Substantia nigra (tissue), 51 donors: ENCODE measurements at places on chromosomes 2 and 18.
A peak's percentile ranks its signal among the peaks of the same experiment; 100 is the strongest.

DNA sequence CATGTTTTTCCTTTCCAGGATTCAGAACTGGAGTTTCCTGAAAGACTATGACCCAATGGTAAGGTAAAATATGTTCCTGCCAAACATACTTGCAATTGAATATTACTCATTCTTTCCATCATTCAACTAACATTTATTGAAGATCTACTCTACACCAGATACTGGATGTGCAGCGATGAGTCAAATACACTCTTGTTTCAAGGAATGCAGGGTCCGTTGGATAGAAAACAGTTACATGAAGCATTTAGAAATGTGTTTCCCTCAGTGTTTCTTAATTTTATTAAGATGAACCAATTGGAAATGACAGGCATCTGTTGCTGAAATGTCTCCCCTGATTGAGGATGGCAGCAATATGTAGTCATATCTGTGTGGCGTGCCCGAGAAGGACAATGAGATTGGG is 14.8 kb upstream of the SLC66A3 start:
- no peak for DNase-seq

DNA sequence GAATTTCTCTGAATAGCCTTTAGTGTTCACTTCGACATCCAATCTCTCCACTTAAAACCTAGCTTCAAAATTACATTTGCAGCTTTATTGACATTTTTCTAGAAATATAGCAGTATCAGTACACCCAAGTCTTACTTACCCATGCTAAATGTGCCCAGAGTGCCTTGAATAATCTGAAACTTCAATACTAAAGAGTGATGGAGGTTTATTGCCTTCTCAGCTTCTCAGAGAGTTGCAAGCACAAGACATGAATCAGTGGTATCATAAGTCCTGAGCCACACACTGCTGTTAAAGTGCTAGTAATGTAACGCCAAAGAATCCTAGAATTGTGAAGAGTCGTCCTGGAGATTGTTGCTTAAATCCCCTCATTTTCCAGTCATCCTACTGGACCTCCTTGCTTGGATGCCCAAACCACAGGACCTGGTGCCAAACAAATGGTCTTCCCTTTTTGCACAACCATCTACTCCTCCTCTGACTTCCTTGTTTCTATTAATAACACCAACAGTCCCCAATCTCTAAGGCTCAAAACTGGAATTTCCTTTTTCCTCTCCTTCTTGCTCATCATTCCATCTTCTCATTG is 83.2 kb upstream of the SPATS2L start:
- DNase-seq: no peak

DNA sequence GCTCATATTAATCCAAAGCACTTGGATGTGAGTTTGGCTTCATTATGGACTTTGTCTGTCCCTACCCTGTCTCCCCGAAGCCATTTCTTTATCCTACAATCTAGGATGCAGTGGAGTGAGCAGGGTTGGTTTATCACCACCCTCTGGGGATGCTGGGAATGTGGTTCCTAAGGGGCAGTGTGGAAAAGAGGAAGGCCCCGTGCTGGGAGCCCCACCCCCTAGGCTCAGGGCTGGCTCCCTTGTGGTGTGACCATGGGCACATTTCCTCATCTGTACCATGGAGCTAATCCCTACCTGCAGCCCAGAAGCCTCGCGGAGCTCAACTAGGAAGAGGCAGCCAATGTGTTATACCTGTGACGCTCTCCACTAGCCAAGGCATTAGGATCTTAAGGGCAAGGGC is 92.5 kb downstream of the TGOLN2 start:
- DNase-seq: no peak

DNA sequence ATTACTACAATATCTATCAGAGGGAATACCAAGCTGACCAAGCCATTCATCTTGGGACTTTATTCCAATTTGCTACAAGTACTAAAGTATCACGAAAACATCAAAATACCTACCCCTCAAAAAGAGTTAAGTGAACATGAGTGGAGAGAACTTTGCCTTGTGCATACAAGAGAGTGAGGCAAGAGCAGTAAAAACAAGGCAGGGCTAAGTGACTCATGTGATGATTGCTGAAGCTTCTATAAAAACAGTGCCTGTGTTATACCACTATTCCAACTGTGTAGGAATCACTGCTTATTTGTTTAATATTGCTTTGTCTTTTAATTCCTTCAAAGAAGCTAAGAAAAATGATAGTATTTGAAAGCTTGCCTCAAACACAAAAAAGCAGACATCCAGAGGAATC is 61.2 kb downstream of the FARSB start:
- DNase-seq: no peak

- no peak for DNase-seq
Observed at GRCh38 chr2:231673348-231673770, 35.0 kb upstream of the PTMA start.

GRCh38 chr18:5057386-5058348 is 139.4 kb downstream of the AKAIN1 start:
- DNase-seq: peak; percentile 27

GRCh38 chr2:83536556-83536955 is 922.5 kb downstream of the SUCLG1 start:
- DNase-seq: no peak

- no peak for DNase-seq
Observed at GRCh38 chr2:216281876-216282275, 90.4 kb downstream of the MARCHF4 start.

DNA sequence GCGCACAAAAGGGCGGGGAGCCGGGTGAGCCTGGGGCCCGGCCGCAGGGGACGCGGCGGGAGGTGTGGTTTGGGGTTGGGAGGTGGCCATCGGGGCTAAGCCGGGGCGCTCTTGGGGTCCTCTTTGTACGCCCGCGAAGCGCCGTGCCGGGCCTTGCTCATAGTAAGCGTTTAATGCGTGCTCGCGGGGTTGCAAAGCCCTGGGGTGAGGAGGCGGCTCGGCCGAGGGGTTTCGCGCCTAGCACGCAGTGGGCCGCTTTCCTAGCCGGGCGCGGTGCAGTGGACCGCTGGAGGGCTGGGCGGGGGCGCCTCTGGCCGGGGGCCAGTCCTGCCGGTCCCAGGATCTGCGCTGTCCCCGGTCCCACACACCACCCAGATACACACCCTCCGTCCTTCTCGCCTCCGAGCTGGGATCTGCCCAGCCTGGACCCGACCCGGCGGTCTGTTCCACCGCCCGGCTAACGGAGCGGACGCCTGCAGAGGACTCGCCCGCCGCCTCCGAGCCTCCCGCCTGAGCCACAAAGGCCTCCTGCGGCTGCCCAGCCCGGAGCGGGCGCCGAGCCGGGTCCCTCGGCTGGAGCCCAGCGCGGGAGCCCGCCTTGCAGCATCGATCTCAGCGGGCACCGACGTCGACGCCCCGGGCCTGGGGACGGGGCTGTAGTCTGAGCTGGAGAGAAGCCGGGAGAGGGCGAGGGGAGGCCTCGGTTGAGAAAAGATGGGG is 564 bp downstream of the DPYSL5 start:
- DNase-seq: peak; percentile 52
